Activated CD4-positive, CD25-positive, alpha-beta regulatory T cell treated with anti-CD3 and anti-CD28 coated beads, Interleukin-2, amount 50 U/mL, for 72 hours (primary cell): ENCODE measurements at places on chromosomes 2 and 18.

- no peak for DNase-seq
Measured at GRCh38 chr18:50293039-50293438, 5.5 kb upstream of the CXXC1 start.

DNA sequence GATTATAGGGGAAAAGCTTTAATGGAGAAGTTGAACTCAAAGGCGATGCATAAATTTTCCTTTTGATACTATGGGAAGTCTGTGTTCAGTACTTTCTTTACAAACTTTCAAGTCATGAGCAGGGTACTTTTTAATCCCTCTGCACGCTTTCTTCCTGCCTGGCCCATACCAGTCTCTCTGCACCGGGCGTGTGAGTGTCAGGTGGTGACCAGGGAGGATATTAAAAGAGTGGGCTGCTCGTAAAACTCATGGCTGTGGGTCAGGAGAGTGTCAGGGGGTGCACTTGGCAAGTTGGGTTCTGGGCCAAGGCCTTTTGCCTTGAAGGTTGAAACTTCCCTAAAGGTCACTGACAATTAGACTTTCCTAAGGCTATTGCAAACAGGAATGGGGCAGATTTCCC is 367.8 kb downstream of the GPD2 start:
- DNase-seq = no peak

- DNase-seq = no peak
Measured at GRCh38 chr2:71250935-71251334, 24.0 kb upstream of the PAIP2B start.

DNA sequence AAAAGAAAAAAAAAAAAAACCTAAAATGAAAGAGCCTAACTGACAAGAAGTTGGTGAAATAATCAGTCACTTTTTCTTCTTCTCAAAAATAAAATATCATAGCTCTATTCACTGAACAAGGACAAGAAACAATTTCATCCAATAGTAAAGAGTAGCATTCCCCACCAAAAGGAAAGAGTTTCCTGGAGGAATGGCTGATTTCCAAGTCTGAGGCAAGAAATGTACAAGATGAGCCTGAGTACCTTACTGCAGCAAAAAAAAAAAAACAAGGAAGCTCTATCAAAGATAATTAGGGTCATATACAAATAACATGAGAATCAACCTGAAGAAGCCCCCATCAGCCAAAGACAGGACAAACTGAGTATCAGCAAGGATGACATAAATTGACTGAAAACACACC is 11.5 kb downstream of the ROCK1 start:
- DNase-seq = no peak

GRCh38 chr2:146189541-146189940 is 1655.3 kb upstream of the ACVR2A start:
- DNase-seq = no peak

DNA sequence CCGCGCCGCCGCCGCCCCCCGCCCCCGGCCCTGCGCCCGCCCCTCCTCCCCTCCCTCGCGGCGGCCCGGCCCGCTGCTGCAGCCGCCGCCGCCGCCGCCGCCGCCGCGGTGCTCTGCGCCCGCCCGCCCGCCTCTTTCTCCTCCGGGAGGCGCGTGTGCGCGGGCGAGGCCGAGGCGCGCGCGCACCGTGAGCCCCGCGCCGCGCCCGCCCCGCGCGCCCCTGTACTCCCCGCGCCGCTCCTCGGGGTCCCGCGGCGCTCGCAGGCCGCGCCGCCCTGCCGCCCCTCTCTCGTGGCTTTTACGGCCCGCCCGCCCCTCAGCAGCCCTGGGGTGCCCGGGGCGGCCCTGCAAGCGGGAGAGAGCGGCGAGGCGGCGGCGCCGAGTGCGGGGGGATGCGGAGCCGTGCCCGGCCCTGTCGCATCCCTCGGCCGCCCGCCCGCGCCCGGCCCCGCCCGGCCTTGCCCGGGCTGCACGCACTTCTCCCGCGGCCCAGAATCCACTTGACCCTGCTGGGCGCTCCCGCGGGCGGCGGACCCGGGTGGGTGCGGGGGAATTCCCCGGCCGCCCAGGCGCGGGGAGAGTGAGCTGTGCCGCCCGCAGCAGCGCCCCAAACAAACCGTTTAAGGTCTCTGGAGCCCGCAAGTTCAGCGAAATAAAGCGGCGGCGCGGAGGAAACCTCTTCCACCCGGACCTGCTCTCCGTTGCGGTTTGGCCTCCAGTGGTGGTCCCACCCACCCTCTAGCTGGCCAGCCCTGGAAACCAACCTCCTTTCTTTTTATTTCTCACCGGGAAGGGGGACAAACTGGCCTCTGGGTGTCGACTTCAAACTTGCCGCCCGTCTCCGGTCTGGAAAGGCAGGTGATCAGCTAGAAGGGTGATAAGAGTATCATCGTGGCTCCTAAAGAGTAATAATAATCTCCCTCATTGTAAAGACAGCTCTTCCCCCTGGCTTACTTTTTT is 37.4 kb downstream of the AFF3 start:
- no peak for DNase-seq

DNA sequence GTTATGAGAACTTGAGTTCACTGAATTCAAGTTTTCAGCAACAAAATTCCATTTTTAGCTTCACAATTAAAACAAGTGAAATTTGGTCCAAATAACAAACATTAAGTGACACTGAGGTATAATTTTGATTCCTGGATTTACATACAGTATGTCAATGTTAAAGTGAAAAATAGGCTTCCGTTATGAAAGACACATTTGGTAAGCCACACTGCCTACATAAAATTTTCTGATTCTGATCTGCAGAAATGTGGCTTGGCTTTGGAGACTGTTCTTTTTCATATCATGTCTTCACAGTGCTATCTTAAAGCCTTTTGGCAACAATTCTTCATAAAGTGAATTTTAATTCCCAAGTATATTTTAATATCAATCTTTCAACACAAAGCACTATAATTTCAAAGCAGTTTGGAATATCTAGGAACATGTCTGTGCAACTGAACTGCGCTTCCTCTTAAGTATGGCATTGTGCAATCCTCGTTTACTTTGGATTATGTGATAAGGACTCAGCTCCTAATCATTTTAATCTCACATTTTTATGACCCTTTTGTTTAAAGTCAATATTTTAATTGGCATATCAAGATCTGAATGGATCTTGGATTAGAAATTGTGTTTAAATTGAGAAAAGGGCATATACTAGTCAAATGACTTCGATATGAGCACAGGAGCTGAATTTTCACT is 60.0 kb downstream of the RBMS1 start:
- no peak for DNase-seq

GRCh38 chr2:212414767-212415211 is 123.8 kb downstream of the ERBB4 start:
- DNase-seq = no peak

DNA sequence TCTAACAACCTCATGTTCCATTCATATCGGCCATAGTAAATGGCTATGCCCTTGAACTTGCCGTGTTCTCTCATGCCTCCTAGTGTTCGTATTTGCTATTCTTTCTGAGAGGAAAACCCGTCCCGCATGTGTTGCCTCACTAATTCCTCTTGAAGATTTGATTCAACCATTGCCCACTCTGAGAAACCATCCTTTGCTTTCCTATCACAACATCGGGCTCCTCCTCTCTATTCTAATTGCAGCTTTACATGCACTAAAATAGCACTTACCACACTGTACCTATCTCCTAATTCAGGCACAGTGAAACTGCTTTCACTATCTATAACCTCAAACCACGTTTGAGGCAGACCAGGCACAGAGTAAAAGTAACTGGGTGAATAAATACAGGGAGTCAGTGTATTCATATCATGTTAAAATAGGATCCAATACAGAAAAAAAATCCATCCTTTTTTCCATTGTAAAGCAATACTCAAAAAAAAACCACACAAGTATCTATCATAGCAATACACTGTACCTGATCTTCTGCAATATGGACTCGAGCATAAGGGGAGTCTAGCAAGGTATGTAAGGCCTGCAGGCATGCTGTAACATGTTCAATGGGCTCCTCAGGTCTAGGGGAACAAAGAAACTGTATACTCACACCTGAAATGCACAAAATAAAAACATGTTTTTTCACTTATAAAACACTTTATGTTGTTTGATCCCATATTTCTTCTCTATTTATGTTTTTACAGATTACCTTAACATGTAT is 39.0 kb upstream of the STRN start:
- DNase-seq = no peak
